NT2/D1 (cell line): ENCODE measurements at places on chromosomes 4 and X.

- DNase-seq, result no peak
Observed at GRCh38 chrX:10415306-10416001, 204.9 kb downstream of the MID1 start.

GRCh38 chr4:113316879-113317278 is 267.4 kb downstream of the ANK2 start:
- no peak for DNase-seq

GRCh38 chrX:110846071-110846470 is 50.5 kb upstream of the CHRDL1 start:
- DNase-seq, result no peak

GRCh38 chrX:85326234-85327059 is 53.0 kb downstream of the POF1B start:
- no peak for DNase-seq

GRCh38 chr4:110633358-110634341 is 10.8 kb upstream of the PITX2 start:
- DNase-seq, result no peak

DNA sequence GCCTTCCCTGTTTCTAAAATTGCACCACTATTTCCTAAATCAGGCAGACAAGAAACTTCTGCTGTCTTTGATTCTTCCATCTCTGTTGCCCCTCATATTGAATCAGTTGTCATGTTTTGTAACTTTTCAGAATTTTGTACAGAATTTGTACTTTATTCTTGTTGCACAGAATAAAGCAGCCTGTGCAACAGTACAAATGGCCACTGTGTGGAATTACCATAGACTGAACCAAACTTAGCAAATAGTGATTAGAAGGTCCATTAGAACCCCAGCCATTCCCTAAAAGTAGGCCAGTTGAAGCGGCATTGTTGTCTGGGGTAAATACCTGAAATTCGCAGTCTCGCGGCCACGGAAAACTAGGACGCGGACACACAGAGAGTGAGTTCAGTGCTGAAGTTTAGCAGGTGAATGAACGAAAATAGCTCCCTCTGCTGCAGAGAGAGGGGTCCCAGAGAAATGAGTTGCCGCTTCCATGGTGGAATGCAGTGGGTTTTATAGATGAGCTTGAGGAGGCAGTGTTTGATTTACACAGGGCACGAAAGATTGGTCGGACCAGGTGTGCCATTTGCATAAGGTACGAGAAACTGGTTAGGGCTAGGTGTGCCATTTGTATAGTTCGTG is 71.8 kb downstream of the C4orf33 start:
- no peak for DNase-seq

- no peak for DNase-seq
Observed at GRCh38 chr4:1629699-1630083, 54.4 kb downstream of the FAM53A start.

GRCh38 chr4:52103319-52103718 is 52.2 kb downstream of the SPATA18 start:
- peak; percentile 13 for DNase-seq

DNA sequence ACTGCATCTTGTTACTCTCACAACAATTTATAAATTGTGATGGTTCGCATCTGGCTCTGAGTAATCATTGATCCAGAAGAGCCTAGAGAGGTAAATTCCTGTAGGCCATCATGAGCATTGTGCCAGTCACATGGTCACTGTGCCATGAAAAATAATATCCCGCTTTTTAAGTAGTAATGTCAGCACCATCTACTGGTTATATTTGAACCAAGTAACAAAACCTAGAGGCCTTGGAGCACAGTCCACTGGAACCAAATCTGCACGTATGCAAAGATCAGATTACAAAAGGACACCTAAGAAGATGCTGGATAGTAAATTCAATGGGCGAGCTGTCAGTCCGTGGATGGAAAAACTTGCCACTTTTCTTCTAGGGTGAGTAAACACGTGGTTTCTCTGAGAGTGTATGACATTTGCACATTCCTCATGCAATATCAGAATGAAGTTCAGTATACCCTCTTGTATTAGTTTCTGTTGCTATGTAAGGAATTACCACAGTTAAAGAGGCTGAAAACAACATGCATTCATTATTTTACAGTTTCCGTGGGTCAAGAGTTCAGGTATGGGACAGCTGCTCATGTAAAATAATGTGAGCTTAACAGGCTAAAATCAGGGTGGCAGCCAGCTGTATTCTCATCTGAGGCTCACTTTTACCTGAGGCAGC is 26.8 kb downstream of the FAM114A1 start:
- DNase-seq, result no peak

DNA sequence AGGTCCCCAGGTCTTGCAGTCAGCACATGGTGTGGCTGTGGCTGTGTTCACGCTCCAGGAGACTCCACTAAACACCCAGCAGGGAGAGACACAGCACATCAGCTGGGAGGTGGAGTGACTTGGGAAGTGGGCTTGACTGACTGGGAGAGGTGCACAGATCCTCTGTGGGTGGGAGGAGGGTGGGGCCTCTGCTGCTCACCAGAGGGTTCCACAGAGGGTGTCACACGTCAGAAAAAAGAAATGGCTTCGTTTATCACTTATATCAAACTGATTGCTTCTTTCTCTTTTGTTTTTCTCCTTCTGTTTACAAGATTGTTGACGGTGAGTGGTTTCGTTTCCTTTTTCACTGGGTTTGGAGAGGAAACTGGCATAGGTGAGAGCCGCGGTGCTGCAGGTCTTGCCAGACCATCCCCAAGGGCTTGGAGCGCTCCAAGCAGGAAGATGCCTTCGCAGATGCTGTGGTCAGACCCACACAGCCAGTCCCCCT is 24.8 kb upstream of the FAM193A start:
- no peak for DNase-seq

DNA sequence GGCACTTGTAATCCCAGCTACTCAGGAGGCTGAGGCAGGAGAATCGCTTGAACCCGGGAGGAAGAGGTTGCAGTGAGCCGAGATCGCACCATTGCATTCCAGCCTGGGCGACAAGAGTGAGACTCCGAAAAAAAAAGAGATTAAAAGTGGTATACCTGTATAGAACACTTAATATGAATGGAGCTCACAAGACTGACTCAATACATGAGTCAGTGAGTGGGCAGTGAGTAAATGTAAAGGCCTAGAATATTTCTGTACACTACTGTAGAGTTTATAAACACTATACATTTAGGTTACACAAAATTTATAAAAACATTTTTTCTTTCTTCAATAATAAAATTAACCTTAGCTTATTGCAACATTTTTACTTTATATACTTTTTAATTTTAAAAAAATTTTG is 93.8 kb downstream of the CENPC start:
- no peak for DNase-seq

GRCh38 chrX:54066841-54067240 is 22.6 kb upstream of the PHF8 start:
- no peak for DNase-seq

- DNase-seq, result no peak
Observed at GRCh38 chr4:84952004-84952403, 14.5 kb downstream of the WDFY3 start.

GRCh38 chr4:123747016-123747415 is 350.4 kb downstream of the SPRY1 start:
- DNase-seq, result no peak

DNA sequence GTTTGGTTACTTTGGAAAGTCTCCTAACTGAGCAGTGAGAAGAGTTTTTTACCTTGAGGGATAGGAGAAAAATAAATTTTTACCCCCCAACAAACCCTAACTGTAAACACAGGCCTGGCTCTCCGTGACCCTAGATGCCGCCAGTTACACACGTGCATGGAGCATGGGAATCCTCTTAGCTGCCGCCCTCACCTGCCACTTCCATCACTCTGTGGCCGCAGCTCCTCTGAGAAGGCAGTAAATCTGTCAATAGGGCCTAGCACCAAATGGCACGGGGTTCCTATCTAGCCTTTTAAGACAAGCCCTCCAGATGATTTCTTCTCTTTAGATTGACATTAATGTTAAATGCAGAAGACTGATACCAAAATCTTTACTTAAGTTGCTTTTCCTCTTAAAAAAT is 330.3 kb upstream of the FAM241A start:
- no peak for DNase-seq

- DNase-seq, result no peak
Observed at GRCh38 chrX:94830717-94831116, 1156.7 kb downstream of the FAM133A start.

DNA sequence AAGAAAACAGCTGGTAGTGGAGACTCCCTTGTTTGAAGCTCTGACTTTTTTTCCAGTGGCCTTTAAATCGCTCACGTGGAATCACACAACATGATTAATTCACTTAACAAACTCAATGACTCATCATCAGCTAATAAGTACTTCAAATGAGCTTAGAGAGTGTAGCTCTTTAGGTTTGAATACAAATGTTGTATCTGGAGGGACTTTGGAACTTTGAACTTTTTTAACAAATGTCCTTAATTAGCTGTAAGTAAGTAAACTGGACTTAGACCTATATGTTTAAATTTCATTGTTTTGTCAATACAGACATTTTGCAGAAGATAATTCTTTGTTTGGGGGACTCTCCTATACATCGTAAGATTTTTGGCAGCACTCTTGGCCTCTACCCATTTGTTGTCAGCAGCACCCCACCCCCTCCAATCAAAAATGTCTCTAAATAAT is 581.1 kb downstream of the SPRY1 start:
- DNase-seq, result no peak

GRCh38 chr4:85548841-85549240 is 73.9 kb downstream of the ARHGAP24 start:
- no peak for DNase-seq

GRCh38 chrX:94901849-94902248 is 1227.8 kb downstream of the FAM133A start:
- DNase-seq, result no peak

DNA sequence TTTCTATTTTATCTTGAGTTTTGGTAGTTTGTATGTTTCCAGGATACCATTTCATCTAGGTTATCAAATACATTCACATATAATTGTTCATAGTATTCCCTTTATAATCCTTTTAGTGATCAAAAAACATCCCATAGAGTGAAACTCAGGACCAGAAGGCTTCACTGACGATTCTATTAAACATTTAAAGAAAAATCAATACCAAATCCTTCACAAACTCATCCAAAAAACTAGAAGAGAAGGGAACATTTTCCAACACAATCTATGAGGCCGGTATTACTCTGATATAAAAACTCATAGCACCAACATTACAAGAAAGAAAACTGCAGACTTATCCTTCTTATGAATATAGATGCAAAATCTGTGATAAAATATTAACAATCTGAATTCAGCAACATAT is 203.4 kb downstream of the ANKRD50 start:
- no peak for DNase-seq

GRCh38 chrX:19709812-19710518 is 177.4 kb downstream of the SH3KBP1 start:
- no peak for DNase-seq

GRCh38 chr4:174352061-174352819 is 68.5 kb downstream of the CEP44 start:
- DNase-seq, result no peak

DNA sequence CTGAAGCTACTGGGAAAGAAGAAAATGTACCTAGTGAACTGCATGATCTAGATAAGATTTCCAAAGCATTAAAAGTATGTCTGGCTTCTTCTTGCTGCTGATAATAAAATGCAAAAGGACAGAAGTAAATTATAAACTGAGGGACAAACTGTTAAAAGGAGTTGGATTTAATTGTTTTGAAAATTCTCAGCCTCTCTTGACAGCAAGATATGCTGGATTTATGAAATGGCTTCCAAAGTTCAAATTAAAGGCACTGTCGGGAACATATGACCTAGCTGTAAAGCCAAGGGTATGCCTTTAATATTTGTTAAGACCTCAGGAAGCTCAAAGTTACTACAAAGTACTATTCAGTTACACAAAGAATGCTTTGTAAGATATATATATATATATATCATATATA is 46.1 kb upstream of the CABS1 start:
- no peak for DNase-seq

GRCh38 chr4:169018406-169018805 is 8.4 kb upstream of the CBR4 start:
- DNase-seq, result no peak

DNA sequence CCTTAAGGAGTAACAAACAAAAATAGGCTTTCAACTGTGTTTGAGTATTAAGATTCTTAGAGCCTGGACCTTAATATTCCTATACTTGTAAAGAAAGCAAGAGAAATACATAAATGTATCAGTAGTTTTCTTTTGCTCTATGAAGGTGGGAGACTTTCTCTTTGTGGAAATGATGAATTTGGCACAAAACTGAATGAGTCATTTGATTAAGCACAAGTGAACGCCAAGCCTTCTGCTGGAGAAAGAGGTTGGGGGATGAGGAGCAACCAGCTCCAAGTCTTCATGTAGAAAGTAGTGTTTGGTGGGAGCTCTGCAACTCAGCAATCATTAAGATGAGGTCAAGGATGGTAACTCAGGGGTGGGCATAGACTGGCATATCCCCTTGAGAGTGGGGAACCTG is 49.6 kb downstream of the MEPE start:
- no peak for DNase-seq

- DNase-seq, result no peak
Observed at GRCh38 chr4:2787230-2788100, 5.4 kb upstream of the SH3BP2 start.

DNA sequence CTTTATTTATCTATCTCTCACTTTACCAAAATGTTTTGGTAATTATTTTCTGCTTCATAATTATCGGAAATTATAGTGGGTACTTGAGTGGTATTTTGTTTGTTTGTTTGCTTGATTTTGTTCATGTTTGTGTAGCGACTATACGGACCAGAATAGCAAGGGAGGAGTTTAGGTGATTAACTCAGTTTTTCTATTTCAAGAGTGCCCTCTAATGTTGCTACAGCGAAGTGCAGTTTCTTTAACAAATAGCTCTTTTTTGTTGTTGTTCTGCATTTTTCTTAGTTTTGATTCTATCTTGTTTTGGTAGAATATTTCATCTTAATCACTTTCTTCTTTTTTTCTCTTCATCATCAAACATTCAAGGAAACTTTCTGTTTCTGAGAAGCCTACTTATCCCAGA is 40.8 kb upstream of the QRFPR start:
- peak; percentile 9 for DNase-seq

DNA sequence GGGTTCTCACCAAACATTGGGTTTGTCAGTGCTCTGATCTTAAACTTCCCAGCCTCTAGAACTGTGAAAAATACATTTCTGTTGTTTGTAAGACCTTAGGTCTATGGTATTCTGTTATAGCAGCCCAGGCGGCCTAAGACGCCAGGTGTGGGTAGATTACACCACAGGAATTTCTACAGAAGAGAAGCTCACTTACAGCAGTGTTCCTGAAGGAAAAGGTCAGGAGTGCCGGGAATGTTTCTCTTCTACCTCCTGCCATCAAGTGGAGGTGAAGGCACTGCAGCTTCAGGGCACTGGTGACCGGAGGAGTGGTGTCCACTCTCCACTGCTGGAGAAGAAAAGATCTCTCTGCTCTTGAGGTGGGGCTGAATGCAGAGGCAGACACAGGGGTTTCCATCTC is 45.7 kb downstream of the FHDC1 start:
- no peak for DNase-seq

DNA sequence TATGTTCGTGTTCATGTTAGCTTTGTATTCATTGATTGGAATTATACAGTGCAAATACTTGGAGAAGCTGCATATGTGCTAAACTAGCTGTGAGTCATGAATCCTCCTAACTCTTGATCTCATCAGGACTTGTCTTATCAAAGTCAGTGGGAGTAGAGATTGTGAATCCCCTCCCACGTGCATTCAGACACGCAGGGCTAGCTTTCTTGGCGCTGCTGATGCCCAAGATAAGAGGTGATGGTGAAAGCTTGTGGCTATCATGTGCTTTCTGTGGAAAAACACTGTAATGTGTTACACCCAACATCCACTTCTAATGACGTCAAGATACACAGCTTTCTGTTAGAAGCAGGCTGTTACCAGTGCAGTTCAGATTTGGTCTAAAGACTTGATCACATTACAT is 348.7 kb upstream of the HAND2 start:
- no peak for DNase-seq
